ENCODE measurements at places on chromosomes 7 and 10. TPM values are rescaled to one million over a fixed set of nuclear protein-coding genes. Genes with fewer than 3 reads are reported as not detected.

The STEAP1 gene
- 120 TPM for total RNA-seq

The NUPR2 gene
- total RNA-seq = not detected

The IGF2BP3 gene
- total RNA-seq = 13.7 TPM

The LAMB4 gene
- not detected for total RNA-seq

The OR2A1 gene
- total RNA-seq = 0.13 TPM

The UNC5B gene
- 6.5 TPM for total RNA-seq

GRCh38 chr10:71060476-71061426, 151.6 kb upstream of the UNC5B start:
- DNase-seq = no peak

DNA sequence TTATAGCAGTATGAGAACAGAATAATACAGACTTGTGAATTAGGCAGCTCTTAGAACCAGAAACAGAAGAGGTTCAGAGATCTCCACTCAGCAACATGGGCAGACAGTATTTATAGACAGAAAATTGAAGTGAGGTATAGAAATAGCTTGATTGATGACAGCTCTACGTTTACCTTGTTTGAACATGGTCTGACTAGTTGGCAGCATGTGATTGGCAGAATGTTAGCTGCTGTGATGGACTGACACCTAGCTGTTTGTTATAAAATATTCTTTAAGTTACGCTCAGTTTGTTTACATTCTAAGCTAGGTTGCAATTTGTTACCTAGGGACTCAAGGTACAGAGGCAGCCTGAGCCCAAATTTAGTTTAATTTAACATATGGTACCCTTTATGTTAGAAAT, 73.7 kb upstream of the TMEM229A start:
- DNase-seq = no peak

- no peak for DNase-seq
These were observed 185.8 kb upstream of the PHYHIPL start for GRCh38 chr10:58990693-58991092.

GRCh38 chr10:132446661-132447445, 49.9 kb downstream of the PWWP2B start:
- peak; percentile 57 for DNase-seq

- no peak for DNase-seq
These were observed 16.4 kb downstream of the ADK start for GRCh38 chr10:74167443-74167842.

DNA sequence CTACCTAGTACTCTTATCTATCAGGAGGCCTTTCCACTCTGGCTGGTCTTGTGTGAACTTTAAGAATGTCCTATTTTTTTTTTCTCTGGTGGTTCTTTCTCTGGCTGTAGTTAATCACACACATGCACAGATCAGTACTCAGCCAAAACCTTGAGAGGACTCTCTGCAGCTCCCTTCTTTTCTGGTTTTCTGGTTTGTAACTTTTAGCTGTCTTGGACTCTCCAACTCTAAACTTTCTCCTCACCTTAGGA, 54.9 kb upstream of the HELLS start:
- DNase-seq = no peak

- no peak for DNase-seq
These were observed 79.5 kb upstream of the PRSS58 start for GRCh38 chr7:142337054-142338001.

DNA sequence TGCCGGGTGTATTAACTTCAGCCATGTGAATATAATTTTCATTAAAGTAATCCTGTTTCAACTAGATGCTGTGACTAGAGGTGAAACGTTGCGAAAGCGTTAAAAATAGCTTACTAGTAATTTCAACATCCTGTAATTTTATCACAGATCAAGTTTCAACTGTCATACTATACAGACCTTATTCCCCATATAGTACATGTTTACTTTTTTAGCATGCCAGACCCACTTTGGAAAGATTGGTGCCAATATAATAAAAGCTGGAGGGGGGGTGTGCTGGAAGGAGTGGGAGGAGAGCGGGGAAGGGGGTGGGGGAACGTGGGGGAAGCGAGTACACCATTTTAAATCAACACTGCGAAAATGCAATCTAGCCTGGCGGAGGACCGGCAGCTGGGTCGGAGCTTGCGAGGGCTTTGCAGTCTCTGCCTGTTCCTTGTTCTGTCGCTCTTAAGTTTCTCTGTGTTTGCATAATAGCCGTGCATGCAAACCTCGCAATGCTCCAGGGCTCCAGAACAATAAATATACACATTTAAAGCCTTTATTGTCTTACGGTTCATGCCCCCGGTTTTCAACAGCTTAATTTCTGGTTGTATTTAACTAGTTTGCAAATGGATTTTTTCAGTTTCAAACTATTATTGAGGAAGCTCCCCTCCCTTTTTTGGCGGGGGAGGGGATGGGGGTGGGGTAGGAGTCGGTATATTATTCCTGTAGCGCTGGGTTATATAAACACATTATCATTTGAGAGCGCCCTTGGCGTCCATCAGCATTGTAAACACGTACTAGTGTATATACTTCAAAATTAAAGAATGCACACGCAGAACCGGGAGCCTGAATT, 1.3 kb upstream of the ARID5B start:
- peak; percentile 87 for DNase-seq

DNA sequence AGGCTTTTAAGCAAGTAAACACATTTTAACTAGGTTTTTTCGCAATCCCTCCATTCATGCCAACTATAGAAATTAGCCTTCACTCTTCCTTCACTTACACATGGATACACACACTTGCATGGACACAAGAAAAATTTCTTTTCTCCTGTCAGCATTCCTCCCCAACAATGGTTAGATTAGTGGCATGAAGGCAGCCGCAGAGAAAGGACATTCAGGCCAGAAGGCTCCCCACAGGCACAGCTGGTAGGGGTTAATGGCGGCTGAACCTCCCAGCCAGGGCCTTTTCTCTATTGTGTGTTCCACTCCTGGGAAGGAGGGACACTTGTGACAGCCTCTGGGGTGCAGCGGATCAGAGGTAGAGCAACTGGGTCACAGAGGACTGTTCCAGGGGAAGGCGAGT, 255.0 kb upstream of the SP8 start:
- no peak for DNase-seq

- no peak for DNase-seq
These were observed 127.9 kb upstream of the SLC13A1 start for GRCh38 chr7:123327661-123328060.

DNA sequence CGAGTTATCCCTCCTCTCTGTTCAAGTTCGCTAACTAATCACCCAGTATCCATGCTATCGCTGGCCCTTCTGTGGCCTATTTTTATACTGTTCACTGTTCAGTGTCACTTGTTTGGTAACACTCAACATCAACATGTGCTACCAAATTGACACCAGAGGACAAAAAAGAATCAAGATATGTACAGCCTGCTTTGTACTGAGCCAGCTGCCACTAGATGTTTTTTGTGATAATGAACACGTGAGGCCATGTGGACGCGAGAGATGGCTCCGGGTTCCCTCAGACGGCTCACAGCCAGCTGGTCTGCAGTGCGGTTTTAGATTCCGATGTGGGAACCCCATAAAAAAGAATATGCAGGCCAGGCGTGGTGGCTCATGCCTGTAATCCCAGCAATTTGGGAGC, 21.2 kb downstream of the CAV1 start:
- no peak for DNase-seq

- peak; percentile 82 for DNase-seq
These were observed 2.7 kb downstream of the MXI1 start for GRCh38 chr10:110209926-110210673.

GRCh38 chr7:78081888-78082287, 283.3 kb downstream of the PHTF2 start:
- DNase-seq = no peak

Data from GM23248 (cell line).